ENCODE measurements at places on chromosomes 4 and X.

- no peak for DNase-seq
Observed at GRCh38 chr4:168592676-168593075, 95.8 kb downstream of the PALLD start.

- no peak for DNase-seq
Observed at GRCh38 chr4:39514888-39515401, 12.3 kb downstream of the UGDH start.

DNA sequence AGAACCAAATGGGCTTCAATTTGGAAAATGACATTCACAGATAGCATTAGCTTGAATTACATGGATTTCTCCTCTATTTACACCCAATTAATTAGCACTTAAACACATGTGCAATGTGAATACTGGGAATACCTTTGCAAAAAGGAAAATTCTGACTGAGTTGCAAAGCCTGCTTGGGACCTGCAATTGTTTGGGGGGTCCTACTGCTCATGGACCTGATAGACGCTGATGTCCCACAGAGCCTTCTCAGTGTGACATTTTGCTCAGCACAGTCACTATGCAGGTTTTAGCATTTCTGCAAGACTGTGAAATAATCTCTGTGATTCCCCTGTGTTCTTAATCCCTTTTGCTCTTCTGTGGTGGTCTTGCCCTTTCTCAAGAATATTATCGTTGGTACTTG, 101.2 kb upstream of the PGRMC2 start:
- no peak for DNase-seq

DNA sequence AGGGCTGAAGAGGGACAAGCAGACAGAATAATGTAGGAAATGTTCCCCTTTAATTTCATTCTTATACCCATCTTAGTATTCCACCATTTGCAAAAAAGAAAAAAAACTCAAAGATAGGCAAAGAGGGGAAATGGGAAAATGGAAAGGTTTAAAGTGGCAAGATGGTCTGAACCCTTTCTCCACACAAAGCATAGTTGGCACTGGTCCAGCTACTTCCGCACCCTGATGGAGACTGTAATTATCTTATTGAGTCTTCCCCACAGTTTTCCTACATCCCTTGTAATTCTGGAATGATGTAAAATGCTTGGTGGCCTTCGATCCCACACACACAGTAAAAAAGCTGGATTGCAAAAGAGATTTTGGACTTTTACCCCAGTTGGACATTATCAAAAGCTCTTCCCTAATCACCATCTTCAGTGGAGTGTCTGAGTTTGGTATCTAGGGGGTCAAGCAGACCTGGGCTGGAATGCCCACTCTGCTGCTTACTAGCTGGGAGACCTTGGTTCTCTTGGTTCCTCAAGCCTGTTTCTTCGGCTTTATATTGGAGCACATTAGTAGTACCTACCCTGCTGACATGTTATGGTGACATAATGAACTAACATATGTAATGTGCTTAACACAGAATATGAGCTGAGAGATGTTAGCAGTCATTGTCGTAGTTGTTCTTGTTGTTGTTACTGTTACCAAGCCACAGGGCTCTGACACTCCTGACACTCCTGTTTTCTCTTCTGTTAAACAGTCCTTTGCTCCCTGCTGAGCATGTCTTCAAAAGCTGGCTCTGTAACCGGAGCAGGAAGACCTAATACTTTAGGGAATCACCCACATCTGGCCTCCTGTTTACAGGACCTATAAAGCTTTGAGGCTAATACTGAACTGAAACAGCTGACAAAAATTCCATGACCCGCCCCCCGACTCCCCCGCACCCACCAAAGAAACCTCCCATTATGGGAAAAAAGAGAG, 4.7 kb downstream of the SRPX2 start:
- DNase-seq = no peak

DNA sequence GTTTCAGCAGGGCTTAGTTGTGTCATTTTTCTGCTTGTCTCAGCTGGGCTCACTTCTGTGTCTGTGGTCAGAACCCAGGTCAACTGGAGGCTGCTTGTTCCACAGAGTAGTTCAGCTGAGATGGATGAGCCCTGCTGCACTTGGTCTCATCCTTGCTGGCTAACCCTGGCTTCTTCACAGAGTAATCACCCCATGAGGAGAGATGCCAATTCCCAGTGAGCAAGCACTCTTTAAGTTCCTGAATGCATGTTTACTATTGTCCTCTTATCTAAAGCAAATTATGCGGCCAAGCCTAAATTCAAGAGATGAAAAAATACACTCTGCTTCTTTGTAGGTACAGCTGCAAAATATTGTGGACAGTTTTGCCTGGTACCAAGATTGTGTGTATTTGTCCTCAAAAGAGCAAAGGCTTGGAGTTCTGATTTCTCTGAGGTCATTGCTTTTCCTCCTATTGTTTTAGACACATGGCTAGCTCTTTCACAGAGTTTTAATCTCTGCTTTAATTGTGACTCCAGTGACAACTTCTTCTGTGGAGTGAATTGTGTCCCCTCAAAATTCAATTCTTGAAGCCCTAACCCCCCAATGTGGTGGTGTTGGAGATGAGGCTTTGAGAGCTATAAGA, 236.6 kb upstream of the ANKRD50 start:
- DNase-seq = peak; percentile 8

GRCh38 chr4:161714022-161714751, 449.6 kb downstream of the FSTL5 start:
- no peak for DNase-seq

Data from SW 1271 (cell line).